ENCODE measurements at places on chromosomes 4 and X. TPM values are rescaled to one million over a fixed set of nuclear protein-coding genes. Genes with fewer than 3 reads are reported as not detected.
A peak's percentile ranks its signal among the peaks of the same experiment; 100 is the strongest.

DNA sequence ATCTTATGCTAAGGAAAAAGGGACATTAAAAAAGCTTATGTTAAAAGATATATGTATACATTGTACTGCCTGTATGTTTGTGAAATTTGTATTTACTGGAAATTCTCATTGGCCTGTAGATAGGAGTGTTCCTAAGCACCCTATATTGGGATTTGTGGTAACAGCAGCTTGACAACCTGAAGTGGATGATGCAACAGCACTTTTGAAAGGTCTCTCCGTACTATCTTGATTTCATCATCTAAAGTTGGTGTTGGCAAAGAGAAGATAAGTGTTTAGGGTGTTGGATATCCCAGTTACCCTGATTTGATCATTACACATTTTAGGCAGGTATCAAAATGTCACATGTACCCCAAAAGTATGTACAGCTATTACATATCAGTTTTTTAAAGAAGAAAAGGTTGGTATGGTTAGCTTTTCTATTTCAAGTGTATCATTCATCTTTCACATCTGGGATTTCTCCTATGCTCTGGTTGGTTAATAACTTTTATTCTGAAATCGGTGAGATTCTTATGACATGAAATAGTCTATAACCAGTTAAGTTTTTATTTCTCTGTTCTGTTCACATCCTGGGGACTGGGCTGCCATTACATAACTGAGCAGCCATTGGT, 10.3 kb downstream of the HADH start:
- DNase-seq = no peak

DNA sequence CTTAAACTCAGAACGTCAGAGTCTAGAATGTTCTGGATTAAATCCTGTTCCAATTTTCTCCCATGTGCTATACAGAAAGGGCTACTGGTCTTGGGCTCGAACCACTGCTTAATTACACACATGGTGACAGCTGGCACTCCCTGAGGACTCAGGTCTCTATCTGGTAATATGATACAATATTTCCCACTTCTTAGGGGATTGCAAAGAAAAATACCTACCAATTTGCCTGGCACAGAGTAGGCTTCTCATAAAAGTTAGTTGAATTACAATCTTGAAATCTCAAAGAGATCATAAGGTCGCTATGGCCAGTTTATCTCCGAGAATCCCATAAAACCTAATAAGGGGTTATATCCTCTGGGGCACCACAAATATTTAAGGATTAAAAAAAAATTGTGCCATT, 8.6 kb downstream of the GPM6B start:
- DNase-seq = no peak

DNA sequence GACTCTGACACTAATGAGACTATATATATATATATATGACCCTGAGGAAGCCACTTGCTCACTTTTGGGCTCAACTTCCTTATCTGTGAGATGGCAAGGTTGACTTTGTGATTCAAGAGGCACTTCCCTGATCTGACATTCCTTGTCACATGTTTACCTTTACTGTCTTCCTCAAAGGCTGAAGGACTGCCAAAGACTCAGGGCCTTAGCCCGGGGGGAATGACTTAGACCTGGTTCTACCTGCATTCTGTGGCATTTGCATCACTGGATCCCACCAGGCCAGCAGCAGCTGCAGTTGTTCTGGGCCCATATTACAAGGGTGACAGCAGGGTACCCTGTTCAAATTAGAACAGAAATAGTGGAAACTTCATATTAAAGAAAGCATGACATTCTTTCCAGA, 3.1 kb upstream of the HS6ST2 start:
- DNase-seq = no peak

CXCL11 gene
- not detected for total RNA-seq

- DNase-seq = no peak
These were observed 17.7 kb downstream of the PCDH18 start for GRCh38 chr4:137514406-137515111.

RWDD4 gene
- total RNA-seq = 19.1 TPM

KLHL13 gene
- 4.5 TPM for total RNA-seq

- DNase-seq = no peak
These were observed 42.8 kb downstream of the FHL1 start for GRCh38 chrX:136190038-136190713.

- DNase-seq = no peak
These were observed 2.8 kb upstream of the ZNF718 start for GRCh38 chr4:121408-122084.

DNA sequence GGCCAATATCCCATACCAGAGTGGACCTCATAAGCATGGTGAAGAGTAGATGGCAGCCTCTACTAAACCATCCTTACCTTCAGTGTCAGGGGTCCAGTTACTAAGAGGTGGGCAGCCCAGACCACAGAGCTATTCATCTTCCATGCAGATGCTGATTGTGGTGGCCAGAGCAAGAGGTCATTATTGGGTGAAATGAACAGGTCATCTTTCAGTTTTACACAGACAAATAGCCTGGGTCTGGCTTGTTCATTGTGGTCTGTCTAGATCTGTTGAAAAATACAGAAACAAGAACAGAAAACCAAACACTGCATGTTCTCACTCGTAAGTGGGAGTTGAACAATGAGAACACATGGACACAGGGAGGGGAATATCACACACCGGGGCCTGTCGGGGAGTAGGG, 71.3 kb downstream of the PAK3 start:
- DNase-seq = no peak

GRCh38 chr4:10124167-10124930, 7.8 kb upstream of the WDR1 start:
- no peak for DNase-seq

GRCh38 chr4:112889199-112889598, 160.3 kb upstream of the ANK2 start:
- no peak for DNase-seq

GLRB gene
- 5.6 TPM for total RNA-seq

DNA sequence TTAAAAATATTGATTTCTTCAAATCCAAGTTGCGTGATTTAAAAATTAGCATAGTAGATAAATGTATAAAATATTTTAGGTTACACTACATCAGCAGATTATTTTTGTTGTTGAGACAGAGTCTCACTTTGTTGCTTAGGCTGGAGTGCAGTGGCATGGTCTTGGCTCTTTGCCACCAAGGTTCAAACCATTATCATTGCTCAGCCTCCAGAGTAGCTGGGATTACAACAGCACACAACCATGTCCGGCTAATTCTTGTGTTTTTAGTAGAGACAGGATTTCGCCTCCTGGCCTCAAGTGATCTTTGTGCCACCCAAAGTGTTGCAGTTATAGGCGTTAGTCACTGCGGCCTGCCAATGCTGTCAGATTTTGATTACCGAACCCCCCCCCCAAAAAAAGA, 1390.5 kb upstream of the TENM3 start:
- DNase-seq = no peak

TMSB15B gene
- 1.0 TPM for total RNA-seq

RS1 gene
- total RNA-seq = not detected

- no peak for DNase-seq
These were observed 114.6 kb upstream of the GRID2 start for GRCh38 chr4:92189146-92189545.

DNA sequence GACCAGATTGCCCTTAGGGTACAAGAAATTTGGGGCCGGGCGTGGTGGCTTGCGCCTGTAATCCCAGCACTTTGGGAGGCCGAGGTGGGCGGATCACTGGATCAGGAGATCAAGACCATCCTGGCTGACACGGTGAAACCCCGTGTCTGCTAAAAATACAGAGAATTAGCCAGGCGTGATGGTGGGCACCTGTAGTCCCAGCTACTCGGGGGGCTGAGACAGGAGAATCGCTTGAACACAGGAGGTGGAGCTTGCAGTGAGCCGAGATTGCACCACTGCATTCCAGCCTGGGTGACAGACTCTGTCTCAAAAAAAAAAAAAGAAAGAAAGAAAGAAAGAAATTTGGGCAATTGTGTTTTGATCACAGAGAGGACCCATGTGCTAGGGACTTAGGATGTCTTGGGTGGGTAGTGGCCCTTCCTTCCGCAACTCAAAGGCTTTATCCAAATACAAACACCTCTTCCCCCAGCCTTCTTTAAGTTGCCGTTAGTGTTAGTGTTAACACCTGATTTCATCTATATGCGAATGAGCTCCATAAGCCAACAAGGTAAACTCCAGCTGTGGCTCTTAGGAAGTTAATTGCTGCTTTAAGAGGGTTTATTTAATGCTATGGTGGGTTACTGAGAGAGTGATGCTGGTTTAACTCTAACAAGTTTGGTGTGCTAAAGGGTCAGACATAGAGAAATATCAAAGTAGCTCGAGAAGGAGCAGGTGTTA, 8.6 kb upstream of the CCDC110 start:
- DNase-seq = no peak

PABPC4L gene
- 0.24 TPM for total RNA-seq

P2RY10 gene
- total RNA-seq = not detected

DNA sequence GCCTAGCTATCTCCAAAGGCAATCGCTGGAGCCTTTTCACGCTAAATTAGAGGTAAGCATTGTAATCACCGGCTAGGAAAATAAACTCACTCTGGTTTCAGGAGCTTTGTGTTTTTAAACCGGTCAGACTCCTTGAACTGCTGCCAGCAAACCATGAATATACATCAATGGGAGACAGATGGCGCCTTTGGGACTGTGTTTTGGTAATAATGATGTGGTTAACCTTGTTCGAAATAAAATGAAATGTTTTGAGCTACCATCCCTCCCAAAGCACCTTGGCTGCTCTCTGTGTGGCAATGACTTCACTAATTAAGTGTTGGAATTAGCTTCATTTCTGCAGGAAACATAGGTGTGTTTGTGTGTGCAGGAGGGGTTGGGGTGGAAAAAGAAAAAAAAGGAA, 65.3 kb downstream of the CLNK start:
- DNase-seq = no peak

DNA sequence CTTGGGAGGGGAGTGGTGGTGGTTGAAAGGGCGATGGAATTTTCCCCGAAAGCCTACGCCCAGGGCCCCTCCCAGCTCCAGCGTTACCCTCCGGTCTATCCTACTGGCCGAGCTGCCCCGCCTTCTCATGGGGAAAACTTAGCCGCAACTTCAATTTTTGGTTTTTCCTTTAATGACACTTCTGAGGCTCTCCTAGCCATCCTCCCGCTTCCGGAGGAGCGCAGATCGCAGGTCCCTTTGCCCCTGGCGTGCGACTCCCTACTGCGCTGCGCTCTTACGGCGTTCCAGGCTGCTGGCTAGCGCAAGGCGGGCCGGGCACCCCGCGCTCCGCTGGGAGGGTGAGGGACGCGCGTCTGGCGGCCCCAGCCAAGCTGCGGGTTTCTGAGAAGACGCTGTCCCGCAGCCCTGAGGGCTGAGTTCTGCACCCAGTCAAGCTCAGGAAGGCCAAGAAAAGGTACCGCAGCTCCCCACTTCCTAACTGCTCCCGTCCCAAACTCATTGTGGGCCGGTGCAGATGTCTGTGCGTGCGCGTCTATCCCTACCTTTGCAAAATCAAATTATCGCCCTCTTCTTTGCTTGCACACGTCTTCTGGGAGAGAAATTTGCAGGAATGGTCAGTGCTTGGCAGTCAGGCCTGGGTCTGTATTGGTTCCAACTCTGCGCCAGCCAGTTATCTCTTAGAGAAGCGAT, 533 bp downstream of the IL15 start:
- DNase-seq = peak; percentile 72

RPS6KA6 gene
- total RNA-seq = 0.83 TPM

- DNase-seq = no peak
These were observed 23.2 kb upstream of the TXK start for GRCh38 chr4:48157271-48157670.

TASL gene
- total RNA-seq = 0.11 TPM

DNA sequence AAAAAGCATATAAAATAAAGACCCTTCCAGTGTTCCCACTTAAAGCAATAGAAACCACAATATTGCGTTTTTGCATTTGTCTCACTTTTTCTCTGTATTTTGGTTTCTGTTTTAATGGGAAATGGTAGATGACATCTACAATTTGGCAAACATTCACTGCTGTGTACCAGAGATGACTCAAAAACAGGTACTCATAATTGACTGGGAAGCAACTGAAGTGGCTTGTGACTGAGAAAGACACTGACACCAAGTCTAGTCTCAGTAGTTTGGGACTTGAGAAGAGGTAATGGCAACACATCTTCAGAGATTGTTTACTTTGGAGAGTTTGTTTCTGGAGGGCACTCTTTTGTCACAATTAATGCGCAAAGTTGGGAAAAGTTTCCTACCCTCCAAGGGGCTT, 42.0 kb downstream of the AREG start:
- no peak for DNase-seq

GRCh38 chr4:36244257-36245082, at the start of gene ARAP2:
Gene ARAP2, minus strand, starts transcription at chr4:36244514. Its CDS starts 15,028 bp downstream, at chr4:36229486.
- peak; percentile 55 for DNase-seq

GRCh38 chrX:31459361-31459760, 387.5 kb upstream of the FTHL17 start:
- DNase-seq = no peak

DNA sequence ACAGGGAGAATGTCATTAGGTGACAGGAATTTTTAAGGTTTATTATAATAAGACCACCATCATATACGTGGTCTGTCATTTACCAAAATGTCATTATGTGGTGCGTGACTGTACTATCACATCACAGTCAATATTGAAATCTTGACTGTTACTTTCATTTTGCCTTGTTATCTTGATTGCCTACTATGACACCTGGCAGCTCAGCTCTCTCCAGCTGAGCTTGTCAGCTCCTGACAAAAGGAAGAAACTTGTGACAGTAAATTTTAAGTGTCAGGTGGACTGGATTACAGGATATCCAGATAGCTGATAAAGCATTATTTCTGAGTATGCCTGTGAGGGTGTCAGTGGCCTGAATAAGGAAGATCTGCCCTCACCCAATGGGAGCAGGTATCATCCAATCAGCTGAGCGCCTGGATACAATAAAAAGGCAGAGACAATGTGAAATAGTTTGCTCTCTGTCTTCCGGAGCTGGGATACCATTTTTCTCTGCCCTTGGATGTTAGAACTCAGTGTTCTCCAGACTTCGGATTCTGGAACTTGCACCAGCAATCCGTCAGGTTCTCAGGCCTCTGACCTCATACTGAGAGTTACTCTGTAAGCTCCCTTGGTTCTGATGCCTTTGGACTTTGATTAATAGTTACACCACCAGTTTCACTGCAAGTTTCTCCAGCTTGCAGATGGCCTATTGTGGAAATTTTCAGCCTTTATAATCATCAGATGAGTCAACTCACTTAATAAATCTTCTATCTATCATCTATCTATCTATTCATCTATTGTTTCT, 1454.7 kb upstream of the IGFBP7 start:
- no peak for DNase-seq

CYSLTR1 gene
- 0.86 TPM for total RNA-seq

AFM gene
- not detected for total RNA-seq

ATP1B4 gene
- total RNA-seq = 13.2 TPM

GRCh38 chr4:81617545-81617944, 145.8 kb upstream of the RASGEF1B start:
- no peak for DNase-seq

GRCh38 chrX:39766085-39766726, 331.6 kb downstream of the BCOR start:
- DNase-seq = no peak

GRCh38 chr4:155769090-155769489, 10.3 kb downstream of the GUCY1B1 start:
- DNase-seq = no peak

DNA sequence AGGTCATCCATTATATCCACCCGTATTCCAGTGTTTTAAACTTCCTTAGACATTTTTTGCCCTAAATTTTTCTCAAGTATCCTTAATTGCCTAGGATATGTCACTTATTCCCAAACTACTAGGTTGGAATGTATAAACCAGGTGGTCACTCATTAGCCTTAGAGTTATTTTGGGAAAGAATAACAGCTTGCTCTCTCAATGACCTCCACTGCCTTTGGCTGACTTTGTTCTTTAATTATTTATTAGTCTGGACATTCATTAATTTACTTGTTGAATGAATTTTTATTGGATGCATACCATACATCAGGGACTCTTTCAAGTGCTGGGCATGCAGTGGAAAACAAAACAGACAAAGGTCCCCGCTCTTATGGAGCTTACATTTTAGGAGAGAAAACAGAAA, 609.3 kb upstream of the IGFBP7 start:
- no peak for DNase-seq

- no peak for DNase-seq
These were observed 3.5 kb downstream of the CCNI start for GRCh38 chr4:77072195-77072753.

All from psoas muscle (tissue), 8 donors.